ENCODE measurements at places on chromosomes 12 and 14.

GRCh38 chr14:96058576-96059200 lies 19.5 kb downstream of the C14orf132 start:
- DNase-seq: no peak

- no peak for DNase-seq
Measured at GRCh38 chr12:132695431-132695830, 8.0 kb downstream of the PXMP2 start.

- DNase-seq: no peak
Measured at GRCh38 chr12:129964826-129965457, 61.1 kb upstream of the TMEM132D start.

DNA sequence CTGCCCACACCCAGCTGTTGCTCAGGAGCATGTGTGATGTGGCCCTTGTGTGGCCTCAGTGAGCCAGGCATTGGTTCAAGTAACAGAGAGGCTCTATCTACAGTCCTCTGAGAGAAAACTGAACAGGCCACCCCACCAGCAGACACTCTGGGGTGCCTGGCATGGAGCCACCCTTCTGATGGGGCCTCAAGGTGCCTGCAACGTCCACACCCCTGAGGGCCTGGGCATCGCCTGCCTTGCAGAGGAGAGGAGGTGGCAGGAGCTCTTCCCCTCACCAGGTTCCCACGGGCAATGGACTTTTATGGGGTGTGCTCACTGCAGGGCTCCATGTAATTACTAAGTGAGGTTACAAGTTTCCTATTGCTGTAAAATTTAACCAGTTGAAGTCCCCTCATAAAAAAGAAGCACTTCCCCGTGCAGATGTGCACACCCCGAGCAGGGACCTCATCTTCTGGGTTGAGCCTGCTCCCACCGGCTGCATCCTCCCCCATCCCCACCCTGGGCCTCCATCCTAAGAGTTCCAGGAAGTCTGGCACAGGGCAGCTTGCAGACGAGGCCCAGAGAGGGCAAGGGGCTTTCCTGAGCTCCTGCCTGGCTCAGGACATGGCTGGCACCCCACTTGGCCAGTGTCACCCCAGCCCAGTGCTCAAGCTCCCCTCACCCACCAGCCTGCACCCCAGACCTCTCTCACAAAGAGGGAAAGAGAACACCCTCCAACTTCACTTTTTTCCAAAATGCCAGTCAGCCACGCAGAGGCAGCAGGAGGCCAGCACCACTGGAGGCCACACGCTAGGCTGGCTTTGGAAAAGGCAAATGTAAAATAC lies 270.4 kb upstream of the RTL1 start:
- DNase-seq: no peak

GRCh38 chr14:91244501-91244901 lies at the start of gene GPR68:
Gene GPR68 (minus strand): TSS chr14:91244704. CDS start chr14:91235050, 9,654 bp downstream.
- no peak for DNase-seq

DNA sequence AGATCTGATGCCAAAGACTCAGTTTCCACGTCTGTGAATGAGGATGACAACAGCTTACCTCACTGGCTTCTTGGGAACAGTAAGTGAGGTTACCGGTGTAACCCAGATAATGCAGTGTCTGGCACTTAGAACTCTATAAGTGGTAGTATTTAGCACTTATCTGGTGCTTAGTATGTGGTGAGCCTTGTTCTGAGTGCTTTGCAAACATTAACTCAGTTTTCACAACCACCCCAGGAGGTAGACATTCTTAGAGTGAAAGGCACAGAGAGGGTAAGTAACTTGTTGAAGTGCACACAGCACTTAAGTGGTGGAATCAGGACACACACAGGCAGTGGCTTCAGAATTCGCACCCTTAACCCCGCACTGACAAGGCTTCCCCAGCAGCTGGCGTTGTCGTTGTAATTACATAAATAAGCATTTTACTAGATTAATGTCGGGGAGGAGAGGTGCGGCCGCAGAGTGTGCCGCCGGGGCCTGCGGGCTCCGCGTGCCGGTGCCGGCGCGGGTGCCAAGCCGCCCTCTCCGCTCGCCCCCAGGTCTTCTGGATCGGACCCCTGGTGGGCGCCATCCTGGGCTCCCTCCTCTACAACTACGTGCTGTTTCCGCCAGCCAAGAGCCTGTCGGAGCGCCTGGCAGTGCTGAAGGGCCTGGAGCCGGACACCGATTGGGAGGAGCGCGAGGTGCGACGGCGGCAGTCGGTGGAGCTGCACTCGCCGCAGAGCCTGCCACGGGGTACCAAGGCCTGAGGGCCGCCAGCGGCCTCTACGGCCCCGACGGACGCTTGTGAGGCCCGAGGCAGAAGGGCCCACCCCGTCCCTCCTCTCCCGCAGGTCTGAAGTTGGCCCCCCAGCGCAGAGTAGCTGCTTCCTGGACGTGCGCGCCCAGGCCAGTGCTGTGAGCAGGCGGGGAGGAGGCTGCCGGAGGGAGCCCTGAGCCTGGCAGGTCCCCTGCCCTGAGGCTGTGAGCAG lies 4.6 kb downstream of the AQP2 start:
- DNase-seq: no peak

- no peak for DNase-seq
Measured at GRCh38 chr14:65267856-65268255, 144.7 kb upstream of the FUT8 start.

- no peak for DNase-seq
Measured at GRCh38 chr12:98296462-98297079, 218.8 kb upstream of the TMPO start.

DNA sequence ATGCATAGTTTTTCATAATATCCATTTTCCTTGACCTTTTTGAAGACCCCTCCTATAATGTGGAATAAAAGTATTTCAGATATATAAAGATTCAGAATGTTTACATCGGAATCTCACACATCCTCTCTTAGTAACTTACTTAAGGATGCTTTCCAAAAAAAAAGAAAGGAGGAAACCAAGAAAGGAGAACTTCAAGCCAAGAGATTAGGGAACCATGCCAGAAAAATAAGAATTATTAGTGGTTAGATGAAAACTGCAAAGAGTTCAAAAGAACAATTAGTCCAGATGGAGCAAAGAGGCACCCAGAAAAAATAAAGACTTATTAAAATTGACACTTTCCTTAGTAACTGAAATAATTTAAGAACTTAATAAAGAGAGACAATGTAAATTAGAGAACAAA lies 179.2 kb downstream of the DUSP6 start:
- no peak for DNase-seq

GRCh38 chr14:101288436-101289229 lies 272.7 kb upstream of the DIO3 start:
- DNase-seq: no peak

- DNase-seq: no peak
Measured at GRCh38 chr14:59283361-59283760, 94.9 kb downstream of the DAAM1 start.

DNA sequence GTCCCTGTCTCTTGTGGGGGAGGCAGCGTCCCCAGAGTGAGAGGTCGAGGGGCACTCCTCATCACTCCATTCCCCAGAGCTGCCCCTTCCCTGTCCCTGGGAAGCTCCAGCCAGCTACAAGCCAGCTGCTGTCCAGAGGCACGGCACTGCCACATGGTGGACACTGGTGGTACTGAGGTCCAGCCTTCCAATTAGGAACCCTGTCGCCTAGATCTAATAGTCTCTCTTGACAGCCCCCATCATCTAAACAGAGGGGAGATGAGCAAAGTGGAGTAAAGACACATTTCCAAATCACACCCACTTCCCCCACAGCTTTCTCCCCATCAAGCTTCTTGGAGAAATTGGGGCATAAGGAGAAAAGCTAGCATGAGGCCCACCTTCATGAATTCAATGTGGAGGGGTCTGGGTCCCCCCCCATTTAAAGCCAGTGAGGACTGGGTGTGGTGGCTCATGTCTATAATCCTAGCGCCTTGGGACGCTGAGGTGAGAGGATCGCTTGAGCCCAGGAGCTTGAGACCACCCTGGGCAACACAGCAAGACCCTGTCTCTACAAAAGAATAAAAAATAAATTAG lies 2.1 kb upstream of the INHBE start:
- peak; percentile 45 for DNase-seq

- DNase-seq: no peak
Measured at GRCh38 chr14:70032016-70032415, 152.8 kb downstream of the SMOC1 start.
